ENCODE measurements at places on chromosomes 2 and 18.

- no peak for DNase-seq
These were observed 681.6 kb upstream of the KLHL29 start for GRCh38 chr2:22703286-22703920.

DNA sequence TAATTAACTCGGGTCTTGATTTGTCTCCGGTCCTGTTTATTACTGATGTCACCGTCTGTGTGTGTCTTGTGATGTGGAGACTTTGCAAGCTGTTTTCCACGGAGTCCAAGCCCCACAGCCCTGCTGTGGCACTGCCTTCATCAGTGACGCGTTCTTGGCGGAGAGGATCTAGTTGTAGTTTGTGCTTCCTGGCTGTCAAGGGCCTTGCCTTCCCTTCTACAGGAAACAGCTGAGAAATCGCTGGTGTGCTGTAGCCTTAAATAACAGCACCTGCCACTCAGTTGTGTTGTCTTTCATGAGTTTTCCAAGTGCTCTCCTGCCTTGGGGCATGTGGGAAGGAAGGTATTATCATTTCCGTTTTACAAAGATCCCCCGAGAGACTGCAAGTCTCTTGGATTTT is 26.3 kb downstream of the CTIF start:
- DNase-seq, result no peak

GRCh38 chr2:106833256-106833655 is 52.7 kb downstream of the ST6GAL2 start:
- DNase-seq, result no peak

- no peak for DNase-seq
These were observed 27.3 kb upstream of the MLPH start for GRCh38 chr2:237459741-237460174.

- no peak for DNase-seq
These were observed 79.8 kb upstream of the MC4R start for GRCh38 chr18:60452421-60452820.

DNA sequence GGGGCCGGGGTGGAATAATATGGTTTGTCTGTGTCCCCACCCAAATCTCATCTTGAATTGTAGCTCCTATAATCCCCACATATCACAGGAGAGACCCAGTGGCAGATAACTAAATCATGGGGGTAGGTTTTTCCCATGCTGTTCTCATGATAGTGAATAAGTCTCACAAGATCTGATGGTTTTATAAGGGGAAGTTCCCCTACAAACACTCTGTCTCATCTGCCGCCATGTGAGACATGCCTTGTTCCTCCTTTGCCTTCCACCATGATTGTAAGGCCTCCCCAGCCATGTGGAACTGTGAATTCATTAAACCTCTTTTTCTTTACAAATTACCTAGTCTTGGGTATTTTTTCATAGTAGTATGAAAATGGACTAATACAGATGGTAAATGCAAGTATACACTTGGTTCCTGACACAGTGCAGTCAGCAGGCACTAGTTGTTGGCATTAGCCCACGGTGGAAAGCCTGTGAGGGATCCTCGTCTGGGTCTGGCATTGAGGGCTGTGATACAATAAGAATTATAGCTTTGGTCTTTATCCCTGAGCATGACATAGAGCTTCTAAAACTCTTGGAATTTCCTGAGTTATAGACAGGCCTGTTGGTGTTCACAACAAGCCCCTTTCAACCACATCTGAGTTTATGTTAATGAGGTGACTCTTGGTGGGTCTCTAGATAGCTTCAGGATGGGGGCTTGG is 135.8 kb downstream of the CABLES1 start:
- DNase-seq, result no peak

DNA sequence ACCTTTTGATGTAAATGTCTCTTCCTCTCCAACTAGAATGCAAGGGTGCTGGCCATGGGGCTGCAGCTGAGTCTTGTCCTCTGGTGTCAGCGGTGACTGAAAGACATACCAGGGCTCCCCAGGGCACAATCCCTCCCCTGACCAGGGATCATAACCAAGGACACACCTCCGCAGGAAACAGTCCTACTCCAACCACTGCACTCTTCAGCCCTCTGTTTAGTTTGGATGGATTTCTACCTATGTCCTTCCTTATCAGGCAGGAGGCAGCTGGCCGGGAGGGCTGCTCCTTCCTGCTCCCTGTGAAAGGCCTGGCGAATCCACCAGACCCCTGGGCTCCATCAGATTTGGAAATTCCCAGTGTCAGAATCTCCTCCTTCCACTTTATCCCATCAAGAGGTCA is 185.2 kb upstream of the ID2 start:
- DNase-seq, result no peak

DNA sequence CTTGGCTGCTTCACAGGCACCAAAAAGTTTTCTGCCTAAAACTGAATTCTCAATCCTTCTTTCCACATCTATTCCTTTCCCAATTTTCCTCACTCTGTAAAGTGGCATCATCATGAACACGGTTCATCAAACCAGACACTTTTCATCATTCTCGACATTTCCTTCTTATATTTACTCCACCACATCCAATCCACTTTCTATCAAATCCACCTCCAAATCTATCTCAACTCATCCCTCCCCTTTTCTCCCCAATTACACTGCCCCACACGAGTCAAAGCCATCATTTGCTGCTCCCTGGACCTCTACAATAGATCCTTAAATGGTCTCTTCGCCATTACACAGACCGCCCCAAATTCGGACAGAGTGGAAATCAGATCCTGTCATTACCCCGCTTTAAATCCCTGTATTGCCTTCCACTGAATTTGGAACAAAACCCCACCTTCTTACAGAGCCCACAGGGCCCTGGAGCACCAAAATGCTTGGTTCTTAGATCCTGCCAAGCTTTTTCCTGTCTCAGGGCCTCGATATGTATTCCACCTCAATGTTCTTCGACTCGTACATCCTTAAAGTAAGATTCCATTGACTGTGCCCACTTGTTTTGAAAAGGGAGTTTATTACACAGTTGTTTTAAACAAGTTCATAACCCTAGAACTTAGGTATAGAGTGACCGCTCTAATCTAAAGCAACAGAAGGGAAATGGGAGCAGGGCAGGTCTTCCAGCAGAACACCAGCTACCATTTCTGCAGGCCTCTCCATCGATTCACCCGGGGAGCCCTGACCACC is 856 bp downstream of the ACAA2 start:
- DNase-seq, result peak; percentile 55

- DNase-seq, result no peak
These were observed 313.7 kb downstream of the CYP26B1 start for GRCh38 chr2:71833855-71834560.

- no peak for DNase-seq
These were observed 523.3 kb upstream of the SLC8A1 start for GRCh38 chr2:40975151-40975550.

DNA sequence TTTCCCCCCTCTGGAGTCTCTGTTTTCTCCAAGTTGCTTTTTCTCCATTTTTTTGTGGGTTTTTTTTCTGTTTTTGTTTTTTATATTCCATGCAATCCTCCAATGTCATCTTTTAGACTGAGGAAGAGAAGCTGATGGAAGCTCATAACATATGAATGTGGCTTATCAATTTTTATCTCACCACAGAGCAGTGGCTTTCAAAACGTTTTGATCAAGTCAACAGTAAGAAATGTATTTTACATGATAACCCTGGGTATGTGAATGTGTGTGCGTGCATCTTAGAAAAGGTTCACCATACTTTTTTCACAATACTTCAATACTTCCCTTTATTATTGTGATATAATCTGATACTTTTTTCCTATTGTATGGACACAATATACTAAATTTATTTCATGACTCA is 64.6 kb upstream of the CDCA7 start:
- DNase-seq, result no peak

DNA sequence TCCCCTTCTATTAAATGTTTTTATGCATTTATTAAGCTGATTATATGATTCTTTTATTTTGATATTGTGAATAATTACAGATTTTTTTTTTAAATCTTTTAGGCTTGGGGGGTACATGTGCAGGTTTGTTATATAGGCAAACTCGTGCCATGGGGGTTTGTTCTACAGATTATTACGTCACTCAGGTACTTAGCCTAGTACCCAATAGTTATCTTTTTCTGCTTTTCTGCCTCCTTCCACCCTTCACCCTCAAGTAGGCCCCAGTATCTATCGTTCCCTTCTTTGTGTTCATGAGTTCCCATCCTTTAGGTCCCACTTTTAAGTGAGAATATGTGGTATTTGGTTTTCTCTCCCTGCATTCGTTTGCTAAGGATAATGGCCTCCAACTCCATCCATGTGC is 92.2 kb upstream of the CWC22 start:
- DNase-seq, result no peak

DNA sequence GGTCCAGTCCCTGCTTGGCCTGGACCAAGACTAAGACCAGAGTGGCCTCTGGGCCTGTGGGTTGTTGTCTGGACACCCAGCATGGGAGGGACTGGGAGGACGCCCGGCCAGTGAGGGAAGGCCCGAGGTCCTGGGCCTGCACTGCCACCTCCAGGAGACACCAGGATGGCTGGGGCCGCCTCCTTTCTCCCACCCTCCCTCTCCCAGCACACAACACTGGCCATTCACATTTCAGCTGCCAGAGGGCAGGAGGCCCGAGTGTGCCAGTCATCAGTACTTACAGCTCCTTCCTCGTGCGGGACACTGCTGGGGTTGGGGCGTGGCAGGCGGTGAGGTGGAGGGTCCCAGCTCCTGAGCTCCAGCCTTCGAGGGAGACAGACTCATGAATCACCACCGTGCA is 133.5 kb downstream of the ASB1 start:
- DNase-seq, result no peak

Data from brain (organoid and tissue), 16 donors.